Right kidney (tissue), 9 donors: ENCODE measurements at places on chromosomes 5 and 9.
A peak's percentile ranks its signal among the peaks of the same experiment; 100 is the strongest.

DNA sequence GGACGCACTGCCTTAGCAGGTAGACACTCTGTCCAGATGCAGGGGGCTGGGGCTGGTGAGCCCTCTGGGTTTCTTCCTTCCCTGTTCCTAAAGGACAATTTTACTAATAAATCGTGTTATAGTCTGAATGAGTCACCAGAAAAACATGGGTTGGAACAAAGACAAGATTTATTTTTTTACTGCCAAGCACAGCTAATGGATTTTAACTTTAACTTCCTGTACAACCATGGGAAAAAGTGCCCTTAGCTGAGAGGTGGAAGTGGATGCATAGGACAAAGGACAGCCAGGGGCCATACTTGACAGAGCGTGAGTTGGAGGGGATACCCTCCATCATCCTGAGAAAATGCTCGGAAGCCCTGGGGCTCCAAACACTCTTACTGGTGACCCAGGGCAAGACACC is 300.7 kb downstream of the MSX2 start:
- DNase-seq: no peak

GRCh38 chr5:72210888-72211678 is 103.8 kb downstream of the MAP1B start:
- no peak for DNase-seq

DNA sequence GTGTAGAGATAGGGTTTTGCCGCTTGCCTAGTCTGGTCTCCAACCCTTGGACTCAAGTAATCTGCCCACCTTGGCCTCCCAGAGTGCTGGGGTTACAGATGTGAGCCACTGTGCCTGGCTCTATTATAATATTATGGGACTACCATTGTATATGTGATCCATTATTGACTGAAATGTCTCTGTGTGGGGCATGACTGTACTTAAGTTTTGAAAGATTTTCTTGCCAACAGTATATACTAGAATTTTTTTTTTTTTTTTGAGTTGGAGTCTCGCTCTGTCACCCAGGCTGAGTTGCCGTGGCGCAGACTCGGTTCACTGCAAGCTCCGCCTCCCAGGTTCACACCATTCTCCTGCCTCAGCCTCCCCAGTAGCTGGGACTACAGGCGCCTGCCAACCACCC is 17.8 kb downstream of the SPIN1 start:
- no peak for DNase-seq

DNA sequence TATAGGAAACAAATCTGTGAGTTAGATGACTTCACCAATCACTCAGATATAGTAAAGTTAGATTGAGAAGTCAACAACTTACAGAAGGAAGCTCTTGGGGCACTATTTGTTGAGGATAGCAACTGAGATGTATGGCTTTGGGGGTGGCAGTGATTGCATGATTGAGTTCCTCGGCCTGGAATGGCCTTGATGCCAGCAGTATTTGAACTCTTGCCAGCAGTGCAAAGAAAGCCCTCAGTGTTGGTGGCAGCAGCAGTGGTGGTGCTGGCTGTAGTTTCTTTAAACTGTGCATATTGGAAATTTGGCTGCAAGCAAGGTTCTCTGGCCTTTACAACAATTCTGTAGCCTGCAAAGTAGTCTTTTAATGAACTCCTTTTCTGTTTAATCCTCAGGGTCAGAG is 41.4 kb upstream of the PJA2 start:
- no peak for DNase-seq

- no peak for DNase-seq
Observed at GRCh38 chr9:81069923-81070322, 619.4 kb downstream of the TLE1 start.

DNA sequence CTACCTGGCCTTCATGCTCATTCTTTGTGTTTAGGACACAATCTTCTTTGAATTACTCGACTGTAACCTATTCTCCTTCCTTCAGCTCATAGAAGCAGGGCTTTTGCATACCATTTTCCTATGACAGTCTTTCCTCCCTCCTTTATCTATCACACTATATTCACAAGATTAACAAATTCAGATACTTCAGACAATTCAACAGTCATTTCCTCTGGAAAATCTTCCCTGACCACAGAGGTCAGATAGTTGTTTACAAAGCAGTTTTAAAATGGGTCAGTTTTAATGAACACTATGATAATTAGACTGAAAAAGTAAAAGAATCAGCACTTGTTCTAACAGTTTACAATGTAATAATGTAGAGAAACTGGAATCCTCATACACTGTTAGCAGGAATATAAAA is 4.3 kb downstream of the CAAP1 start:
- DNase-seq: no peak

DNA sequence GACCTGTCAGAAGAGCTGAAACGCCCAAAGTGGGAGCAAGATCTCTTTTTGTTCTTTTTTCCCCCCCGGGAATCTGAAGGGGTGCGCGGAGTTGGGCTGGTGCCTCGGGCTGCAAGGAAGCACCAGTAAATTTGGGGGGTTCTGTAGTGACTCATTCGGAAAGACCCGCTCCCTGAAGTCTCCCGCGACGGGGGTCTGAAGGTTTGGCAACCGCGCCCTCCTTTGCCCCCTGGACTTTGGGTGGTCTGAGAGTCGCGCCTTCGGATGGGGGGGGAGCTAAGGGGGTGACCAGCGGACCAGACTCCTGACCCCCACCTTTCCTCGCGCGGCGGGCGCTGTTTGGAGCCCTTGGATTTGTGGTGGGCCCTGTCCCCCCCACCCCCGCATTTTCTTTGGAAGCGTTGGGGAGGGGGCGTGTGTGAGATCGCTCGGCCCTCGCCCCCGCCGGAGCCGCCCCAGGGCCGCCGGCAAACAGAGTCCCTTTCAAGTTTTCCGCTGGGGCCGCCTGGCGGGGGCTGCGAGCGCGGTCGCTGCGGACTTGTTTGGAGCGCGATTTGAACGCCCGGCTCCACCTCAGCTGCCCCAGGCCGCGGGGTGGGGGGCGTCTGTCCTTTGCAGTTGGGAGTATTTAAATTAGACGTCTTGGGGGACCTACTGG is 2.0 kb downstream of the CXXC5 start:
- DNase-seq: peak; percentile 67

GRCh38 chr5:1511048-1511447 is 12.7 kb downstream of the LPCAT1 start:
- no peak for DNase-seq

DNA sequence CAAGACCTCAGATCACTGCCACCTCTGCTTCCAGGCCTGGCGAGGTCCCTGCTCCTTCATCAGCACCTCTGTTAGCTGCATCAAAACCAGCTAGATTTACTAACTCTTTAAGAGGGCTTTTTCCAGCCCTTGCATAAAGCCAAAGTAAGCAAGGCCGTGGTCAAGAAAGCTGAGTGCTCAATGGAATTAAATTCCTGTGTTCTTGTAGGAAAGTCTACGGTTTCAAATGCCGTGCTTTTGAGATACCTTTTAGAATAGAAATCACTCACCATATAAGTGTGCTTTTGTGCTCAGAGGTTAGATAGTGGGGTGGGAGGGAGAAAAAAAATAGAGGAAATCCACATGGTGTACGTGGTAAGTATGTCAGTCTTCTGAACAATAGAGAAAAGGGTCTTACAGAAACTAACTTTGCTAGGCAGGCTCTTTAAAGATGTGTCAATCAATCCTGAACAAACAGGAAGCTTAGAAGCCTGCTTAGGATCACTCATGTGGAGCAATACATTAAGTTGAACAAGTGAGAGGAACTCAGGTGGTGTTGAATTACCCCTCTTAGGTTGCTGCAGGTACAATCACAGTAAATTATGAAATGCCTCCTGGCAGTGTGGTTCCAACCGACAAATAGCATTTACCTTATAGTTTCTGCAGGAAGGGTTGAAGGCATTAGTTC is 79.7 kb downstream of the SEMA6A start:
- DNase-seq: peak; percentile 34

GRCh38 chr5:153672347-153673090 is 182.0 kb downstream of the GRIA1 start:
- DNase-seq: no peak

- DNase-seq: no peak
Observed at GRCh38 chr5:163244445-163244987, 192.9 kb upstream of the CCNG1 start.

- DNase-seq: no peak
Observed at GRCh38 chr5:34841816-34842215, 2.9 kb downstream of the TTC23L start.

GRCh38 chr9:114382699-114383520 is 4.9 kb downstream of the AKNA start:
- no peak for DNase-seq

DNA sequence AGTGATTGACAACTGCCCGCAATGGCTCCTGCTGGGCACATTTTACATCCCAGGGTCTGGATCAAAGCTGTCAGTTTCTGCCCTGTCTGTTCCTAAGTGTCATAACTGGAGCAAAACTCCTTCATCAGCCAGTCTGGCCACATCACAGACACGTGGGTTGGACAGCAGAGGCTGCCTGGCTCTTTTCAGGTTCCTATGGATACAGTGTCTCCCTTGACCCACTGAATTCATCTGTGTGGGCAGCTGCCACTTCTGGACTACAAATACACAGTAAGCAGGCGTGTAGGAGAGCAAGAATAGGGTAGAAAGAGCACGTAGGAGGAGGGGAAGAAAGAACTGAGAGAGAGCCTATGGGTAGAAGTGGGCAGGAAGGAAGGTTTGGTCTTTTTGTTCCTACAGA is 238.0 kb downstream of the ENC1 start:
- DNase-seq: no peak

GRCh38 chr5:140868721-140869554 is at the start of gene PCDHA11:
TSS of gene PCDHA11 (plus strand) at chr5:140868957. CDS start at chr5:140869104, 147 bp downstream.
- DNase-seq: no peak

- no peak for DNase-seq
Observed at GRCh38 chr5:1174122-1174936, 27.1 kb upstream of the SLC6A19 start.

- no peak for DNase-seq
Observed at GRCh38 chr5:128498844-128499455, 39.1 kb downstream of the FBN2 start.

- DNase-seq: no peak
Observed at GRCh38 chr9:89122949-89123348, 55.7 kb downstream of the SHC3 start.

- no peak for DNase-seq
Observed at GRCh38 chr9:128551657-128552152, 682 bp upstream of the SPTAN1 start.

GRCh38 chr9:107874137-107874536 is 384.6 kb upstream of the KLF4 start:
- no peak for DNase-seq

GRCh38 chr9:108224716-108225115 is 631.1 kb downstream of the ACTL7B start:
- DNase-seq: no peak

GRCh38 chr9:75824816-75825568 is 65.5 kb upstream of the PCSK5 start:
- DNase-seq: no peak

- DNase-seq: no peak
Observed at GRCh38 chr5:74595143-74595925, 45.2 kb downstream of the ENC1 start.

GRCh38 chr9:79759460-79759859 is 187.7 kb downstream of the TLE4 start:
- no peak for DNase-seq

DNA sequence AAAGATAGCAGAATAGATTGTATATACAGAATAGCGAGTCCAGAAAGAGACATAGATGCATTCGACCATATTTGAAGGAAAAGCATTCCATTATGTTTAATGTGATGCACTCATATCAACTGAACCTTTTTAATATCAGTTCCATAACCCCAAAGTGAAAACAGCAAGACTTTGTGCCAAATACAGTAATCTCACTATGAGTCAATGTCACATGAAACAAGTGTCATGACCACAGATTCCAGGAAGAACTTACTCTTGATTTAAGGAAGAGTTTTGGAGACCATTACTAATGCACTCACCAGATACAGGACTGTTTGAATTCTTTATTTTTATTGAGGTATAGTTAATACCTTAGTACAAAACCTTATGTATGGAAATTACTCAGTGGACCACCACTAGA is 220.5 kb downstream of the SH3GL2 start:
- DNase-seq: no peak

- no peak for DNase-seq
Observed at GRCh38 chr9:98456156-98456613, 200.7 kb upstream of the TBC1D2 start.

GRCh38 chr5:153153086-153153485 is 337.4 kb upstream of the GRIA1 start:
- DNase-seq: no peak

DNA sequence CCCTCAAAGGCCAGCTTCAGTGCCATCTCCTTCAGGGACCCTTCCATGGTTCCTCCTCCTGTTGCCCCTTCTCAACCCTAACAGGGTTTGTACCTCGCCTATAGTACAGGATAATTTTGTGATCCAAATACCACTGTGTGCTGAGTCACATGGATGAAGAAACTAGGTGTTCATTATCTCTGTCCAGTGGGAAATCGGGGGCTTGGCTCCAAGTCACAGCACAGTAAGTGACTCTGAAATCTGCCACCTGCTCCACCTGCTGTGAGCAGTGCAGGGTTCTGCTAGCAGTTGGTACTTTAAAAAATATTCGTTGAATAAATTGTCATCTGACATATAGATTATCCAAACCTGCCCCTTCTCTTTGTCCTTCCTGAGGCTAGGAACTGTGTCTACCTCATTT is 123.2 kb upstream of the OTULINL start:
- no peak for DNase-seq

GRCh38 chr9:91809581-91810285 is 140.3 kb downstream of the ROR2 start:
- DNase-seq: no peak

DNA sequence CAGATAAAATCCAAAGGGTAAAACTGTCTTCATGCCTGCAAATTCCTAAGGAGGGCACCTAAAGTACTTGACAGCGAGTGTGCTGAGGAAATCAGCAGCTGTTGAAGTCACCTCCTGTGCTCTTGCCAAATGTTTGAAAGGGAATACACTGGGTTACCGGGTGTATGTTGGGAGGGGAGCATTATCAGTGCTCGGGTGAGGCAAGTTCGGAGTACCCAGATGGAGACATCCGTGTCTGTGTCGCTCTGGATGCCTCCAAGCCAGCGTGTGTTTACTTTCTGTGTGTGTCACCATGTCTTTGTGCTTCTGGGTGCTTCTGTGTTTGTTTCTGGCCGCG is 727 bp upstream of the ADRB2 start:
- no peak for DNase-seq

DNA sequence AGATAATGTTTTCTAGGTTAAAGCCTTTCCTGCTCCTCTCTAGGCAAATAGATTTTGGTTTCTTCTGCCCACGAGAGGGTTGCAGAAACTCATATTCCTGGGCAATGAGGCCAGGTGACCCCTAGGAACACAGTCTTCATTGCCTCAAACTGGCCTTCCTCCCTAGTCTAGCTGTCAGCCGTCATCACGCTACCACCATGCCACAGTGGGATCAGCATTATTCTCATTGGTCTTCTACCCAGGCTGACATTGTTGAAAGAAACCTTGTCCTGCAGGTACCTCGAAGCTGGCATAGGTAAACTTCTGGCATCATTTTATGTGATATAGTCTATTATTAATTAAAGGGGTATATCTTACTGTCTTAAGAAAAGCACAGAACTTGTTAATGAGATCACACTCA is 51.1 kb downstream of the ELL2 start:
- no peak for DNase-seq
